ENCODE measurements at places on chromosomes 16 and 17. TPM values are rescaled to one million over a fixed set of nuclear protein-coding genes. Genes with fewer than 3 reads are reported as not detected.

- DNase-seq, result no peak
Measured at GRCh38 chr17:27414271-27414670, 42.0 kb upstream of the KSR1 start.

DNA sequence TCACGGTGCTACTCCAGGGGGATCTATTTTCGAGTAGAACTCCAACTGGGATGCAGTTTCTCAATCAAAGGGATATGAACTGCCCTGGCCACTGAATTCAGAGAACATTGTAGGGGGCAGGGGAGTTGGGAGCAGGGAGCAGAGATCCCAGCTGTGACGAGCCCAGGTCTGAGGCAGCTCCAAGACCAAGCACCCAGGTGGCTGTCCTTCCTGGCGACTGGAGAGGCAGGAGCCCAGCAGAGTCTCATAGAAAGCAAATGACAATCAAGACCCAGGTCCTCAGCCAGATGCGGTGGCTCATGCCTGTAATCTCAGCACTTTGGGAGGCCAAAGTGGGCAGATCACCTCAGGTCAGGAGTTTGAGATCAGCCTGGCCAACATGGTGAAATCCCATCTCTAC, 60.1 kb downstream of the TK2 start:
- peak; percentile 7 for DNase-seq

Gene MINK1
- total RNA-seq, result 119 TPM

DNA sequence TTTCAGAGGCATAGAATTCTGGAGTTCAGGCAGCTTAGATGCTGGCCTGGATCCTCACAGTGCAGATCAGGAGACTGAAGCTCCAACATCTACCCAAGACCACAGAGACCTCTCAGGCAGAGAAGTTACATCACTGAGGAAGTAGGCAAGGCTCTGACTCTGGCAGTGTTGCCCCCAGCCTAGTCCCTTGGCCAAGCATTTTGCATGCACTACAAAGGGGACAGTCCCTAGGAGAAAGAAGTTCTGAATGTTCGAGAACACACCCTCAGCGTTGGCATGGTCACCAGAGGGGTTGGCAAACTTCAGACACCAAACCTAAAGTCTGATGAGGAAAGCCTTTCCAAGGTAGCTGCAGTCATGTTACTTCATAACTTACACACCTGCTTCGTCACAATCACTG, 2.5 kb downstream of the RANBP10 start:
- DNase-seq, result no peak

Gene NXPH3
- total RNA-seq, result 9.2 TPM

DNA sequence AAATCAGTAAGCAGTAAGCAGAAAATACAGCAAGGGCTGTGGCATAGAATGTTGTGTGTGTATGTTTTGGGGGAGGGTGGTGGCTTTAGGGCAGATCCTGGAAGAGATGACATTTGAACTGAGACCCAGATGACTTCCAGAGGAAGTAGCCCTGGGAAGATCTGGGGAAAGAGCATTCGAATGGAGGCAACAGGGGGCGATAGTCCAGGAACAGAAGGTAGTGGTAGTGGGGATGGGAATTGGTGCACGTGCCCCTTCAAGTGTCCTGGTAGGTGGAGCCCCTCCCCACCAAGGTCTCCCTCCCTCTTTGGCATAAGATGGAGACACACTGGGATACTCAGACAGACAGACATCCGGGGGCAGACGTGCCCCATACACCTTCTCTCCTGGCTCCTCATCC, 14.1 kb downstream of the ARHGEF15 start:
- no peak for DNase-seq

- no peak for DNase-seq
Measured at GRCh38 chr17:80781807-80782277, 209.8 kb upstream of the CHMP6 start.

- peak; percentile 72 for DNase-seq
Measured at GRCh38 chr16:3058139-3059030, 7.1 kb upstream of the IL32 start.

GRCh38 chr16:89727406-89728120, 6.2 kb downstream of the ZNF276 start:
- no peak for DNase-seq

GRCh38 chr16:20870122-20870820, 29.9 kb downstream of the DCUN1D3 start:
- DNase-seq, result no peak

Gene TMEM92
- total RNA-seq, result 3.0 TPM

DNA sequence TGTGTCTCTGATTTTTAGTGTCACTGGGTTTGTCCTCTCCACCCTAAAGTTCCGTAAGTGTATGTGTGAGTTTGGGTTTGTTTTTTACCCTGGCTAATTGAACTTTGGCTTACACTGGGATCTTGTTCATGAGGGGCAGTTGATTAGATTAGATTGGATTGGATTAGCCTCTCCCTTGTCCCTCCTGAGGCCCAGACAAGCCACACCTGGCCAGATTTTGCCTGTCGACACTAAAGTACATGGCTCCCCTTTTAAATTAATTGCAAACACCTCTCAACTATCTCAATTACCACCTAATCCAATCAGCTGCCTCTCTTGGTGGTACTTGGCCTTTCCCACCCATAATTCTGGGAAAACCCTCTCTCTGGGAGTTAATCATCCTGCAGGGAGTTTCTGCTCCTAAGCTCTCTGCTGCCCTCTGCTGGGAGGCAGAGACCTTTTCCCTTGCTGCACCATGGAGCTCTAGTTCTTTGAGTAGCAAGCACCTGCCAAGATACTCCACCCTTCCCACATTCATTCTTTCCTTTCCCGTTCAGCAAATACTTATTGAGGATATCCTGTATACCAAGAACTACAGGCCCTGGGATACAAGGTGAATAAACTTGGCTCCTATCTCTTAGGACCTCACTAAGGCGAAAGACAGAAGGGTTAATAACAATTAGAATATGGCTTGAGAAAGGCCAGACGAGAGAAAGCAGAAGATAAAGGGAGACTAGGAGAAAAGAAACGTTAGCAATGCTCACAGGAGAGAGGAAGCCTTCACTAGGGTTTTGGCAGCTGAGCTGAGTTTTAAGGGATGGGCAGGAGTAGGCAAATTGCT, 60.0 kb upstream of the MPHOSPH6 start:
- DNase-seq, result peak; percentile 76

DNA sequence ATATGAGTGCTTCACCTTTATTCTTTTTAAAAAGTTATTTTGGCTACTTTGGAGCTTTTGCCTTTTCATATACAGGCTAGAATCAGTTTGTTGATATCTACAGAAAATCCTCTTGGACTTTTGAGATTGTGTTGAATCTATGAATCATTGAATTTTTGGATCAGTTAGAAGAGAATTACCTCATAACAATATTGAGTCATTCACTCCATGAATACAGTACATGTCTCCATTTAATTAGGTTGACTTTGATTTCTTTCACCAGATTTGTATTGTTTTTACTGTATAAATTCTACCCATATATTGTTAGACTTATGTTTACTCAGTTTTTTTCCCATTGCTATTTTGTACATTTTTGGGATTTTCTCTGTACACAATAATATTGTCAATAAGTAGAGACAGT, 54.4 kb downstream of the TAOK1 start:
- no peak for DNase-seq

DNA sequence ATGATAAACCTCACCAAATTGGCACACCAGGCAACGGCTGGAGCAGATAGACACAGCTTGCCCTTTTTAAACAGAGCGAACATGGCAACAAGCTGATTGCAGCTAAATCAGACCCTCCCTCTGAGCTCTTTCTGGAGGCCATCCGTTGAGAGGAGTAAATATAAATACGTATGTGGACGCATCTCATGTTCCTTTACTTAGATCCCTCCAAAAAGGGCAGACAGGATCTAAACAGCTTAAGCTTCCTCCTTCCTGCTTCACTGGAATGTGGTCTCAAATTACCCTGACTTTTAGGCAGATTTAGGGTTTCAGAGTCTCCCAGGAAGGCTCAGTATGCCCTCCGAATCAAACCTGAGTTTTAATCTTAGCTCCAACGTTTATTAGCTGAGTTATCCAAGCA, 204.7 kb upstream of the GOT2 start:
- DNase-seq, result no peak

Gene GPR139
- total RNA-seq, result not detected

- no peak for DNase-seq
Measured at GRCh38 chr17:39678340-39679116, 9.3 kb downstream of the PGAP3 start.

GRCh38 chr16:64453646-64454045, 668.2 kb downstream of the CDH11 start:
- DNase-seq, result no peak

DNA sequence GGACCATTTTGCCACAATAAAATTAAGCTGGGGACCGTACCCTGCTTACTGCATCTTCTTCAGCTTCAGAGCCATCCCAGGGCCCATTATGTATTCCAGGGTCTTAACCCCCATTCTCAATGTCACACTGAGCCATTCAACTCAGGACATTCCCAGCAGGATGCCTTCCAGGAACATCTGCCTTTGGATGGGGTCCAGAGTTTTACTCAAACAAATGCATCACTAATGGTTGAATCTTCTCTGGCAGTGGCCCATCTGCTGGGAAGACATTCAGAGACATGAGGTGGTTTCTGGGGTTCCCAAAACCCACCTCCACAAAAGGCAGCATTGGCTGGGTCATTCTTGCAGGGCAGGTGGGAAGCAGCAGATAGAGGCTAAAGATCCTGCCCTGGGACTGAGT, 3.4 kb upstream of the SEC14L5 start:
- DNase-seq, result no peak

DNA sequence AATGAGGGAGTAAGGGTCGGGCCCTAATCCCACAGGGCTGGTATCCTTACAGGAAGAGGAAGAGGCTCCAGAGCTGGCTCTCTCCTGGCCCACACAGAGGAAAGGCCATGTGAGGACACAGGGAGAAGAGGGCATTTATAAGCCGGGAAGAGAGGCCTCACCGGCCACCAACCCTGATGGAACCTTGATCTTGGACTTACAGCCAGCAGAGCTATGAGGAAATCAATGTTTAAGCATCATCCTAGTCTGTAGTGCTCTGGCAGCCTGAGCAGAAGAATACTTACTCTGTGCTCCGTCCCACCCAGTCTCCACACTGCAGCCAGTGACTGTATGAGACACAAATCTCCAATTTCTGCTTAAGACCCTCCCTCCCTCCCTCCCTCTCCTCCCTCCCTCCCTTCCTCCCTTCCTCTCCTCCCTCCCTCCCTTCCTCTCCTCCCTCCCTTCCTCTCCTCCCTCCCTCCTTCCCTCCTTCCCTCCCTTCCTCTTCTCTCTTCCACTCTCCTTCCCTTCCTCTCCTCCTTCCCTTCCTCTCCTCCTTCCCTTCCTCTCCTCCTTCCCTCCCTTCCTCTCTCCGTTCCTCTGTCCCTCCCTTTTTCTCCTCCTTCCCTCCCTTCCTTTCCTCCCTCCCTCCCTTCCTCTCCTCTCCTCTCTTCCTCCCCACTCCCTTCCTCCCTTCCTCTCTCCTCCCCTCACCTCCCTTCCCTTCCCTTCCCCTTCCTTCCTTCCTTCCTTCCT, 8.9 kb upstream of the TMEM220 start:
- DNase-seq, result peak; percentile 40

GRCh38 chr17:19305256-19305655, 57.3 kb downstream of the B9D1 start:
- no peak for DNase-seq

GRCh38 chr17:59190806-59191205, 19.0 kb upstream of the SMG8 start:
- DNase-seq, result no peak

Gene YBX2
- total RNA-seq, result not detected

Gene UNK
- total RNA-seq, result 49.2 TPM
